Regular cardiac myocyte (primary cell): ENCODE measurements at places on chromosomes 12 and 14. TPM values are rescaled to one million over a fixed set of nuclear protein-coding genes. Genes with fewer than 3 reads are reported as not detected.

The LALBA gene
- not detected in 2 replicates for total RNA-seq

The NUDT4 gene
- 54.1 and 102 TPM in 2 replicates for total RNA-seq

The SMOC1 gene
- under 0.01 and 0.85 TPM in 2 replicates for total RNA-seq

The NR2C1 gene
- total RNA-seq, result 11.9 and 23.4 TPM in 2 replicates

The DPF3 gene
- total RNA-seq, result 6.1 and 6.2 TPM in 2 replicates

The LRP6 gene
- total RNA-seq, result 40.5 and 49.3 TPM in 2 replicates

The AMHR2 gene
- under 0.01 TPM in 1 of 2 replicates, not detected in the other for total RNA-seq
